Stimulated activated CD4-positive, alpha-beta T cell treated with anti-CD3 and anti-CD28 coated beads, Interleukin-1b, Interleukin-23, amount 100 ng/mL, for 1 hour (primary cell): ENCODE measurements at places on chromosomes 11 and 22.

GRCh38 chr11:4684631-4685285 lies 12.9 kb downstream of the OR51E2 start:
- DNase-seq = no peak

DNA sequence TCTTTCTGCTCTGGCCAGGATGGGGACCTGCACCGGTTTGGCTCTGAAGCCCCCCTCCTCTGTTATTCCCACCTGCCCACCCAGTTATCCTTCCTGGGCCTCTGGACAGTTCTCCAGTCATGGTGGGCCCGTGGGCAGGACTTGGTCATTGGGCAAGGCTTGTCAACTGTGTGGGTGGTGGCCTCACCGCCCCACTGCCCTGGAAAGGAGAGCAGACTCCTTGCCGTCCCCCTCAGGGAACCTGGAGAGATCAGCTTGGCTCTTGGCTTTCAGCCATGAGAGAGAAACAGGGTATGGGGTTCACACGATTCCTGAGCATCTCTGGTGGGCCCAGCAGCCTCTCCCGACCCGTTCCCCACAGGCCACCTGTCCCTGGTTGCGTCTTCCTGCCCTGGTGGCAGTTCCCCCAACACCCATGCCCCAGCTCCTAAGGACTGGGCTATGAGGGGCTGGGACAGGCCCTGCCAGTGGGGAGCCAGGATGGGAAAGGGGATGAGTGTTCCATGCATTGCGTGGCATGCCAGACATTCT lies 92.3 kb downstream of the MORC2 start:
- no peak for DNase-seq

DNA sequence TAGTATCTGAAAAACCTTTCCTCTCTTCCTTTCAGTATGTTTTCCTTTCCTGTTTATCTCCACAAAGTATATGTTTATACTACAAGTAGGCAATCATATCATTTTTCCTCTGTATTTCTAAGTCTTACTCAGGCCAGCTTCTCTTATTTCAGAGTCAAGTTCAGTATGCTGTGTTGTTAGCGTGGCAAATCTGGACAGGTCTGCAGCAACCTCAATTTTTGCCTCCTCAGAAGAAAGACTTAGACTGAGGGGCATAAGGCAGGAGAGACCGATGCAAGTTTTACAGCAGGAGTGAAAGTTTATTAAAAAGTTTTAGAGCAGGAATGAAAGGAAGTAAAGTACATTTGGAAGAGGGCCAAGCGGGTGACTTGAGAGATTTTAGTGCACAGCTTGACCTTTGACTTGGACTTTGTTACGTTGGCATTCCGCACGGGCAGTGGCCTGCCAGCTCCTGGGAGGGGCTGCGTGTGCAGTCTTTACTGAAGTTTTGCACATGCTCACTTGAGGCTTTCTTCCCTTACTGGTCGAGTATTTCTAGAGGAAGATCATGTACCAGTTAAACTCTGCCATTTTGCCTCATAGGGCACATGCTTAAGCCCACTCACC lies 343.2 kb downstream of the NTM start:
- no peak for DNase-seq

GRCh38 chr11:39432929-39433328 lies 2026.5 kb downstream of the LRRC4C start:
- DNase-seq = no peak

- no peak for DNase-seq
Measured at GRCh38 chr11:67492801-67493547, 10.1 kb downstream of the AIP start.

DNA sequence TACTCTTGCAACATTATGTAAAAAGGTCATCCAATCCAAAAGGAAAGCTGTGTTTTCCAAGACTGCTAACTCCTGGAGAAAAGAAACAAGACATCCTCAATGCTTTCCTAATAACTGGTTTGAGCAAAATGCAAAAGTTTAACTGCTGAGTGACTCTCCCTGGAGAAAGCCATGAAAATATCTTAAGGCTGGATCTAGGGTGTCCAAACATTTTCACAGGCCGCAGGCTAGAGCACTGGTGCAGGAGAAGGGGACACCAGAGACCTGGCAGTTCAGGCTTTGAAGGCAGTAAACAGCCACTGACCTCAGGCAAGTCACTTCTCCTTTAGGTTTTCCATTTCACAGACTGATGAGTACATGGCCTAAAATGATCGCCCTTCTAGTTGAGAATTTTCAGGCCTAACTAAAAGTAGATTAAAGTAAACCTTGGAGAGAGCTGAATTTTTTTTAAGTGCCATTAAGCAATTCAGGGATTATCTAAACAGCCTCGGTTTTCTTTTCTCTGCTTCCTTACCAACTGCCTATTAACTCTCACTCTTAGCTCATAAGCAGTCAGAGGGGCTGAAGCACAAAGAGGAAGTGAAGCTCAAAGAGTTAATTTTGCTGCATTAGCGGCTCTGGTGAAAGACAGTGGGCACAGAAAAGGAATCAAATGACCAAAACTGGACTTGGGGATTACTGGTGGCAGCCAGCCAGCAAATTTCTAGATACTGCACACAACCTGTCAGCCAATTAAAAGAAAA lies 2.3 kb downstream of the CHKA start:
- DNase-seq = no peak

- no peak for DNase-seq
Measured at GRCh38 chr11:14320020-14320419, 39.0 kb downstream of the RRAS2 start.
